Stimulated activated CD4-positive, alpha-beta T cell treated with anti-CD3 and anti-CD28 coated beads, TNF-alpha, amount 100 ng/mL, for 1 hour (primary cell): ENCODE measurements at places on chromosomes 7 and 10.

DNA sequence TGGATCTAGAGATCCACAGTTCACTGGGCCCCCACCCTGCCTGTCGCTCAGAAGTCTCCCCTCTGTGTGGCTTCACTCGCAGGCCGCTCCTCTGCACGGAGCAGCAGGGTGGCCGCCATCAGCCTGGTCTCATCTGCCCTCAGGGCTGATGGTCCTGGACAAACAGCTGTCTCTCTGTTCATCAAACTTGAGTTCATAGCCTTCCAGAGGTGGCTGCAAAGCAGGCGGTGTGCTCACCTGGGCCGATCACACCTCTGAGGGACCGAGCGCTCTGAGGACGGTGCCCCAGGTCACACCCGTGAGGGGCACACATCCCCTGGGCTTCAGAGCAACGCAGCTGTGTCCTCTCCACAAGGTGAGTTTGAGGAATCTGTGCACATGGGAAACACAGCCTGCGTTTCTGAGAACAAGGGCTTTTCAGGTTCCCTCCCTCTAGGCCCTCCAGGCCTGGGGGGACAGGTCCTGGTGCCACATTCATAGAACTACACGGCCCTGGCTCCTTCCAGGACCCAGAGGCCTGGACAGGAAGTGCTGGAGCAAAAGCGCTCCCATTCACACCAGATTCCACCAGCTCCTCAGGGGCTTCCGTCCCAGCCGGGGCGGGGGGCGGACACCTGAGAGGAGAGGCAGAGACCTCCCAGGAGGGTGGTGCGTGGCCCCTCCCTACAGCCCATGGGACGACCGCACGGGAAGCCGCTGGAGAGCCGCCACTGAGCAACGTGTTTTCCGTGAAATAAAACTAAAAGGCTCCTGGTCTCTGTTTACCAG lies 31.2 kb upstream of the FAM20C start:
- DNase-seq, result no peak

- no peak for DNase-seq
Observed at GRCh38 chr10:5661043-5661442, 5.4 kb downstream of the ASB13 start.

- no peak for DNase-seq
Observed at GRCh38 chr7:53504914-53505313, 469.5 kb downstream of the POM121L12 start.

- DNase-seq, result no peak
Observed at GRCh38 chr10:14975672-14976273, 16.6 kb downstream of the MEIG1 start.

DNA sequence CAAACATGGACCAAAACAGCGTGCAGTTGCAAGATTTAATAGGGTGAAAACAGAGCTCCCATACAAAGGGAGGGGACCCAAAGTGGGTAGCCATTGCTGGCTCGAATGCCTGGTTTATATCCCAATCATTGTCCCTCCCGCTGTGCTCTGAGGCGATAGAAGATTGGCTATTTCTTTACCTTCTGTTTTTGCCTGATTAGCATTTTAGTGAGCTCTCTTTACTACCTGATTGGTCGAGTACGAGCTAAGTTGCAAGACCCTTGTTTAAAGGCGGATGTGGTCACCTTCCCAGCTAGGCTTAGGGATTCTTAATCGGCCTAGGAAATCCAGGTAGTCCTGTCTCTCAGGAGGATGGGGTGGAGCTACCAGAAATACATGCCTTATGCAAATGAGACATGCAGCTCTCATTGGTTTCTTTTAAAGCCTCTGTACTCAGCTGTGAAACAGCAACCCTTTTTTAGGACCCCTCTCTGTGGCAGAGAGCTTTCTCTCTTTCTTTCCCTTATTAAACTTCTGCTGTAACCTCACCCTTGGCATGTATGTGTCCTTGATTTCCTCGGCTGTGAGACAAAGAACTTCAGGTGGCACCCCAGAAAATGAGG lies 202.4 kb downstream of the CCSER2 start:
- DNase-seq, result no peak

GRCh38 chr7:74372511-74373111 lies 81.1 kb upstream of the GTF2IRD1 start:
- no peak for DNase-seq
